ENCODE measurements at places on chromosomes 2 and 18. TPM values are rescaled to one million over a fixed set of nuclear protein-coding genes. Genes with fewer than 3 reads are reported as not detected.

DNA sequence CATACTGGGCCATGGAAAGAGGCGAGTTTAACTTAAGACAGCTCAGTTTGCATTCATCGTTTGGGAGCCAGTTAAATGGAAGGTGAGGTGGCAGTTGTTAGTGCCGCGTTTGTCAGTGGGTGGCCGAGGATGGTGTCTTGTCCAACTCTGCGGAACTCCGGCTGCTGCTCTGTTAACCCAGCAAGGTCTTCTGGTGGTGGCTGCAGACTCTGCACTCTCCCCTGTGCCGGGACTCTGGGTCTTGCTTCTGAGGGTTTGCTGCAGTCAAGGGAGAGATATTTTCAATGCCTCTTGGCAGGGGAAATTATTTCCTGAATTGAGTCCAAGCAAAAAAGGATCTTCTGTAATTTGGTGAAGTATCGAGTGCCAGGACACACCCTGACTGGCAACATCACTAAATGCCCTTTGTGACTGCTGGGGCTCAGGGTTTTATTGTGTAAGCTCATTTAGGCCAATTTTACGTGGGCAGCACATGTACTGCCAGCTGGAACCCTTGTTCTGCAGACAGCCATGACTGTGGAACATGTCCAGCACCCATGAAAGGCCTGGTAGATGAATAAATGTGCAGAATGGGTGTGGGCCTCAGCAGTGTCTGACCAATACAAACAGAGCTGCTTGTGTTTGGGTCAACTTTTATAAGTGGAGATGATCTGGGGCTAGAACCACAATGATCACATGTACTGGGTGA is 58.1 kb downstream of the IL1R2 start:
- DNase-seq: no peak

DNA sequence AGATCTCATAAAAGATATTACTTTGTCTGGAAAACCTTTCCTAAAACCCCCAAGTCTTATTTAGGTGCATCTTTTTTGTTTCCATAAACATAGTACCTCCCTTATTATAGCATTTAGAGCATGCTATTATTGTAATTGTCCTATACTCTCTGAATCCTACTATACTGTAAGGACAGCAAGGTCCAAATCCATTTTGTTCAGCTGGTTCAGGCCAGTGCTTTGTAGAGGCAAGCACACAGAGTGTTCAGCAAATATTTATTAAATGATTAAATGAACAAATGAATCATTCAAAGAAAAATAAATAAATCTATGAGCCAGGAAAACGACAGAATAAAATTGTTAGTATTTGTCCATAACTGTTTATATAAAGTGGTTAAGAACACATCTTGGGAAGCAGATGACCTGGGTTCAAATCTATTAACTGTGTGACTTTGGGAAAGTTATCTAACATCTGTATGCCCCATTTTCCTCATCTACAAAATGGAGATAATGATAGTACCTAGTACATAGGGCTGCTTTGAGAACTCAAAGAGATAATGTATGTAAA is 86.0 kb downstream of the COL3A1 start:
- no peak for DNase-seq

GRCh38 chr18:35464831-35465279 is 32.9 kb downstream of the INO80C start:
- DNase-seq: no peak

DNA sequence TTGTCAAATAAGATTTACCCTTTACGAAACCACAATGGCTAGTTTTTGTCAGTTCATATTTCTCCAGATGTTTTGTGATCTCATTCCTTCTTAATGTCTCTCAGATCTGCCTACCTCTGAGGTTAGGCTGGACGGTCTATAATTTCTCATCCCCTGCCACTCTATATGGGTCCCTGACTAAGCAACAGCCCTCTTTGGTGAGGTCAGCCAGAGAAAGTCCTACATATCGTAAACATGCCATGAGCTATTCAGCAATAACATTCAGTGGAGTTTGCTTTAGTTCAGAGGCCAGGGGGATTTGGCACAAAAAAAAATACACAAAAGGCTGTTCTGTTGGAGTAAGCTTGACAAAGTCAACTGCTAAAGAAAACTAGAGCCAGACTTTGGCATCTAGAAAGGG is 192.1 kb upstream of the NCKAP5 start:
- no peak for DNase-seq

DNA sequence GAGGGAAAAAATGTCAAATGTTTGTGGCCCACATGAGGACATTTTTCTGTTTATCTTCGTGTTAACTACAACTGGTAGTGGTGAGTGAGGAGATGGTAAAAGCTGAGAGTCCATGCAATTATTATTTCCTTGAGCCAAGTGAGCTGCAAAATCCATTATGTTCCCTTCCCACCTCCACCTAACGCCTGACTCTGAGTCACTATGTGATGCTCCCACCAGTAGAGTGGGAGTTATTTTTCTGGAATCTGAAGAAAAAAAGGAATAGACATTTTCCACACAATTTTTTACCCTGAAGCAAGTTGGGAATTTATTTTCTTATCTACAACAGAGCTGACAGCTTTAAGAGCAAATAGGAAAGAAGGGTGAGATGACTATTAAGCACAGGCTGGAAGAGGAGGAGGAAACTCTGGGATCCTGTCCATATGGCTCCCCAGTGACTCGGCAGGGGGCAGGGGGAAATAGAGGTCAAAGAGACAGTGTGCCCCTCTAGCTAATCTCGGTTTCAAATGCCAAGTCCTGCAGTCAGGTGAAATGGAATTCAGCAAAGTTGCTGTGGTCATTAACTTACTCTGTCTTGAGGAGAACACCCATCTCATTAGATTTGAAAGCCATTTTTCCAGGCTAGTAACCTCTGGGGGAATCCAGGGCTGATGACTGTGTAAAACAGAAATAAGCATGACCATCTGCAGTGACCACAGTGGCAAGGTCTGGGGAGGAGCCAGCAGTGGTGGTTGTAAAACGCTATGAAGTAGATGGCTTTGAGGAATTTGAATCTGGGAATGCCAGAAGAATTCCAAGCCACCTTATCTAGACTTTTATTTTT is 463.9 kb downstream of the STK39 start:
- DNase-seq: no peak

DNA sequence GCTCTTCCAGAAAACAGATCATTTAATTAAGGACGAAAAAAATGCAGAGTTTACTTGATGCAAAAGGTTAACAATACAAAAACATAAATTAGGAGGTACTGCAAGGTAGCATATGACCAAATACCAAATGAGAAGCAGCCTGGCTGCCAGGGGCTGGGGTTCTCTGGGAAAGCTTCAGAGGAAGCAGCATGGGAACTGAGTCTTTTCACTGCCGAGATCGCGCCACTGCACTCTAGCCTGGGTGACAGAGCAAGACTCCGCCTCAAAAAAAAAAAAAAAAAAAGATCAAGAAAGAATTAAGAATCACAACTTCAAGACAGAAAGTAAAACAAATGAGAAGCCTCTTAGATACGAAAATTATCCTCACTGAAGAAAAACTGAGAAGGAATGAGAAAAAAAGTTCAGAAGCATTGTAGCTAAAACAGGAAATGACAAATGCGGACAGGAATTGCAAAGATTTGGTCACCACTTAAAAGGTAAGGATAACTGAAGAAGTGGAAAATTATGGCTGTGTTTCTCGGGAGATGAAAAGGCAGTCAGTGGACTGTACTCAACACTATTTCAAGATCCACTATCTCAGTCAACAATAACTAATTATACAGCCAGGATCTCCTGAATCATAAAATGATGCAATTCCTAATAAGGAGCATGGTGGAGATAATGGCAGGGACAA is 4.3 kb downstream of the SEPTIN10 start:
- no peak for DNase-seq

DNA sequence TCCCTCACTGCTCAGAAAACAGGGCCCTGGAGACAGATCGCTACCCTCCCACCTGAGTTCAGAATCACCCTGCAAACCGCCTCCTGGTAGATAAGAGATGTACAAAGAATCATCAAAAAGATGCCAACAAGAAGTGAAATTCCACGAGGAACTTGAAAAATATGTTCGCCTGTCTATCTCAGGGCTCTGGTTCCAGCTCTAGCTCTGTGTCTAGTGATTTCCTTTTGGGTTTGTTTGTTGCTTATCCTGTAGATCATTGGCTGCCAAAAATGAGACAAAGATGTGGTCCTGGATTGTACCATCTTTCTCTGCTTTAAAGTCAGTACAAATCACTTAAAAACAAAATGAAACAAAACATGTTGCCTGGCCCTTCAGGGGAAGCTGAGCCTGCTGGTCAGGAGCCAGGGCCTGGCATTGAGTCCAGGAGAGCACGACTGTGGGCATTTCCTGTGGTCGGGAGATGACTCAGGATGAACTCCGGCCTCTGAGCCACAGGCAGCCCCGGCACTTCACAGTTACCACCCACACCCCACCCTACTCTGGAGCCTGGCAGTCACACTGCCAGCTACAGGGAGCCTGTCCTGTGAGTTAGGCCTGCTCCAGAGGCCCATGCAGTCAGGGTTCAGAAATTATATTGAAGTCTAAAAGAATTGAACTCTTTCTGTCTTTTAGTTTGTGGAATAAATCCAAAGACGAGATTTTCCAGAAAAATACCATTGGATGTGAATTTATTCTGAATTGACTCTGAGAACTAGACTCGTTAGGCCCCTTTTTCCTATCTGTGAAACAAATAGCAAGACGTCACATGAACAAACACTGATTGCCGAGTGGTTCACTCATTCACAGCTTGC is 8.0 kb upstream of the ITGB6 start:
- DNase-seq: no peak

DNA sequence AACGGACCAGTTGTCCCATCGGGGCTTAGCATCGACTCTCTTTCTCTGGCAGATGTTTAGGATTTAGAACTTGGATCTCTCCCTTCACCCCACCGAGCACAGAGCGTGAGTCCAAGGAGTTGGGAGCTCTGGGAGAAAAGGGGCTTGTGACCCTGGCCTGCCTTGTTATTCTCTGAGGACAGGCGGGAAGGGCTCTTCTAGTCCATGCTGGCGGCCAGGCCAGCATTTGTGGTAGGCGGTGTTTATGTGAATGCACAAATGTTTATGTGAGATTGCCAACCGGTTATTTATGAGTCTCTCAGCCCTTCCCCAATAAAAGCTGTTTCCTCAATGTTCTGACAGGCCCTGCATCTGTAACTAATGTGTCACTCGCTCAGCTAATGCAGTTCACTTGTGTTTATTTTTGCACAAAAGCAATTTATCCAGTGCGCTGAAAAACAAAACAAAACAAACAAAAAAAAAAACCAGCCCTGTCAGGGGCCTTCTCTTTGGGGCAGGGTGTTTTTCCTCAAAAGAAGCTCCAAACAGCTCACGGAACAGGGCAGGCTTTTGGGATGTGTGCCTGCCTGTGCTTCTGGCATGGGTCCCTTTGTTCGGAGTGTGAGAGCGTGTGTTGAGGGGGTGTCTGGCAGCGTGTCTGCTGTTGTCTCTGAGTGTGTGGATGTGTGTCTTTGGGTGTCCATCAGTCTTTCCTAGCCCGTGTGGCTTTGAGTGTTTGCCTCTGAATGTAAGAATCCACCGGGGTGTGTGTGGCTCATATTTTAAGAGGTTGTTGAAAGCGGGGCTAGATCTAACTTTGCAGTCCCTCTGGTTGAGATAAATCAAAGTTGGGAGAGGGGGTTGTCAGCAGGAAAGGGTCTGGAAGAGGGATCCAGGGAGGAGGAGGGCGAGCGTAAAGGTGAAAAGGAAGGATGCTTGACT is 52.8 kb upstream of the HAAO start:
- DNase-seq: no peak

DNA sequence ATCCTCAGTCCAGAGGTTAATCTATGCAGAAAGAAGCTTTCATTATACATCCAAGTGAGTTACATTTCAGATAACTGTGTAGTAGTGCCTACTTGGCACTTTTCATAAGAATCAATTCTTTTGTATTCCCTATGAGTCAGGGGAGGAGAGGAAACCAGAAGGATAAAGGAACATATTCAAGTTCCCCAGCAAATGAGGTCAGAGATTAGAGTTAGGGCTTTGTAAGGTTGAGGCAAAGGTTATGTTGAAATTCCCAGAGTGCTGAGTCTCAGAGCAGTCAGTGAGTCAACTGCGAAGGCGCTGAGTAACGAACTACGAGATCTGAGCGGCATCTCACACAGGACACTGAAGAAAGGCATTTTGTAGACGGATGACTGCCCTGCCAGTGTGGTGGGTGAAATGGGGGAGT is 25.1 kb upstream of the ME2 start:
- DNase-seq: no peak

- DNase-seq: no peak
Measured at GRCh38 chr18:2169656-2170055, 401.6 kb downstream of the METTL4 start.

DNA sequence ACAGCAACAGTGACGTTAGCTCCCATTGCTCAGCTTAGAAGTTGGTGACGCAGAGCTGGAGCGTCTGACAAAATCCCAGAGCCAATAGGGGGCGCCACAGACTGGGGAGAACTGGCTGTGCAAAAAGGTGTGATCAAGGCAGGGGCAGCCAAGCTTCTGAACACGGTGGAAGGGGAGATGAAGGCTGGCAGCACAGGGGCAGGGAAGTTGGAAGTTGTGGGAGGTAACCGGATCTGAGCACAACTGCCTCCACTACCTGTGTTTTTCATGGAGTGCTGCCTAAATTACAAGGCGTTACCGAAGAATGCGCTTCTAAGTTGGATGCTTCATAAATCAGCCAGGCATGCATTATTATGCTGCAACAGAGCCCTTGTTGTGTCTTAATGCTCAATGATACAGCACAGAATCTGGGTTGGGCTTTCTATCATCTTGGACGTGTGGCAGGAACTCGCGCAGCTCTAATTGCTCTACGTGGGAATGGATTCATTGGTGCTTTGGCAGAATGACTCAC is 370.0 kb downstream of the SLC4A3 start:
- no peak for DNase-seq

DNA sequence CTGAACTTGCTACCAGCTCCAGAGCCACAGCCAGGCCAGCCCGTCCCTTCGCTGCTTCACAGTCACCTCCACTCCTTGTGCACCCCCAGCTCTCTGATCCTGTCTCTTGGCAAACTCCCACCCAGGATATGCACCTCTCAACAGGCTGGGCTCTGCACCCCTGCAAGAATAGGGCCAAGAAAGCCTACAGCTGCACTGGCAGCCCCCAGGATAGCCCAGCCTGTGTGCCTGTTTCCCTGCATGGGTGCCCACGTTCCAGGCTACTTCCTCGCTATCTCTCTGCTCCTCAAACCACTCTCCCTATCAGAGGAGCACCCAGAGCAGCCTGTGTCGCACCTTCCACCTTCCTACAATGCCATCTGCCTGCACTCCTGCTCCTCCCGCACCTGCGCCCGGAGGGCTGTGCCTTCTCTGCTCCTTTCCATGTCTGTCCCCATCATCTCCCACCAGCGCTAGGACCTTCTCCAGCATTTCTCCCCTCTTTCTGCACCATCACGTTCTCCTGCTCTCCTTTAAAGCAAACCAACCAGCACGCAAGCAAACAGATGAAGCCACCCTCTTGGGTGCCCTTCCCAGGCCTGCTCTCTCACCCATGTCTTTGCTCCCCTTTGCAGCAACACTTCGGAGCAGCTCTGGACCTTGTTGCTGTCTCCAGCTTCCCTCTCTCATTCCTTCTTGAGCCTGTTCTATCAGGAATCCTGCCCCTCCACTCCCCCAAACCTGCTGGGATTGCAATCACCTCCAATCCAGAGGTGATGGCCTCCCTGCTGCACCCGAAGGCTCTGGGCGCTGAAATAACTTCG is 313.2 kb upstream of the HS6ST1 start:
- no peak for DNase-seq

GRCh38 chr2:211868996-211869533 is 669.5 kb downstream of the ERBB4 start:
- DNase-seq: no peak

The B3GNT7 gene
- 2.1 TPM for total RNA-seq

The AQP4 gene
- total RNA-seq: 0.23 TPM

The CHRND gene
- total RNA-seq: not detected

The CNOT9 gene
- total RNA-seq: 30.4 TPM

All from esophagus squamous epithelium (tissue), 5 donors.